ENCODE measurements at places on chromosomes 12 and 14. TPM values are rescaled to one million over a fixed set of nuclear protein-coding genes. Genes with fewer than 3 reads are reported as not detected.

DNA sequence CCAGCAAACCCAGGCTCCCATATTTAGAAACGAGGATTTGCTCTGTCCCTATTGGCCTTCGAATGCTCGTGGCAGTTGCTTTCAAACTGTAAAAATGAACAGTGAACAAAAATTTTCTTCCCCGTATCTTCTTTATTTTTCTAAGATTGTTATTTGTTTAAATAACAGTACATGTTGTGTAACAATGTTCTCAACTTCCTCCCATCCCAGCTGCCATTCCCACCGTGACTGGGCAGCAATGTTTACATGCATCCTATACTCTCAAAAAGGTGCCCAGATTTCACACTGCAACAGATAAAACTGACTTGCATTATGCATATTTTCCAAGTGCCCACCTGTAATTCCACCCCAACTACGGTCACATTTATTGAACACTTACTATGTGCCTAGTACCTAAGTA is 12.8 kb downstream of the VCPKMT start:
- DNase-seq = no peak

Gene CELA1
- not detected for total RNA-seq

Gene SVOP
- not detected for total RNA-seq

- peak; percentile 47 for DNase-seq
These were observed 345.6 kb downstream of the PAWR start for GRCh38 chr12:79344855-79345847.

Gene BMP4
- 3.8 TPM for total RNA-seq

Gene CD69
- not detected for total RNA-seq

Gene IL23A
- 1.8 TPM for total RNA-seq

GRCh38 chr12:130308393-130308792 is 29.3 kb upstream of the PIWIL1 start:
- DNase-seq = no peak

- no peak for DNase-seq
These were observed 171.1 kb upstream of the PRMT8 start for GRCh38 chr12:3319723-3320492.

DNA sequence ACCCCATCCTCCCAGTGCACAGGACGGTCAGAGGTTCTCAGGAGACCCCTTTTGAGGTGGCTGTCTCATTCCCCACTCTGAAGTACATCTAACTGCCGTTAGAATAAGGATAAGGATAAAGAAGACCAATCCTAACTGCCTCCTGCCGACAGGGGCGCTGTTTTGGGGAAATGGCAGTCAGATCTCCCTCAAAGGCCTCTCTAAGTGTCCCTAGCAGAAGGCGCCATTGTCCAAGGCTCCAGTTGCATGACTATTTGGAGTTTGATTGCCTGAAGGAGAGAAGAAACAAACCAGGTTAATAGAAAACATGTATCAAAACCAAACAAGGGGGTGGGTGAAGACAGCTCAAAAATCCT is 29.1 kb upstream of the KLRB1 start:
- no peak for DNase-seq

GRCh38 chr14:61887628-61888027 is 125.4 kb downstream of the SNAPC1 start:
- DNase-seq = no peak

Gene TGM1
- 3.3 TPM for total RNA-seq

- no peak for DNase-seq
These were observed 7.1 kb upstream of the KRT82 start for GRCh38 chr12:52413202-52413601.

GRCh38 chr12:103771466-103771865 is 69.6 kb downstream of the NT5DC3 start:
- peak; percentile 57 for DNase-seq
